ENCODE measurements at places on chromosomes 6 and 20.

GRCh38 chr6:132866762-132867449, 52.5 kb downstream of the RPS12 start:
- no peak for DNase-seq

GRCh38 chr20:44651684-44652423, at the start of gene ADA:
TSS of gene ADA (minus strand) at chr20:44651699. CDS start at chr20:44651607, 92 bp downstream.
- DNase-seq: peak; percentile 21

DNA sequence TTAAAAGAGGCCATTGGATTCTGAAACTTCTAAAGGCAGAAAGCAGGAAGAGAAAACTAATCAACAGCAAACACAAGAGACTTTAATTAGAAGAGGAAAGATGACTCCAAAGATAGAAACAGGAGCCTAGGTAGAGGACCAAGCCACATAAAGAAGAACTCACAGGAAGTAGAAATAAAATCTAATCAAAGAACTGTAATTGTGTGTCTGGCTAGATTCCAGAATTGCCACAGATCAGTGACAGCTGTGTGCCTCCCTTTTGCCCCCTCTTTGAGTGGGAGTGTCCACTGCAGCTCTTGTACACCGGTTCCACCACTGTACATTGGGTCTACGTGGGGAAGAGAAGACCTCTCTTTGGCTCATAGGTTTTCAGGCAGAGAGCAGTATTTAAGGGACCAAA, 22.3 kb upstream of the THEMIS start:
- DNase-seq: no peak

GRCh38 chr6:143222801-143223231, 162.1 kb downstream of the AIG1 start:
- no peak for DNase-seq

DNA sequence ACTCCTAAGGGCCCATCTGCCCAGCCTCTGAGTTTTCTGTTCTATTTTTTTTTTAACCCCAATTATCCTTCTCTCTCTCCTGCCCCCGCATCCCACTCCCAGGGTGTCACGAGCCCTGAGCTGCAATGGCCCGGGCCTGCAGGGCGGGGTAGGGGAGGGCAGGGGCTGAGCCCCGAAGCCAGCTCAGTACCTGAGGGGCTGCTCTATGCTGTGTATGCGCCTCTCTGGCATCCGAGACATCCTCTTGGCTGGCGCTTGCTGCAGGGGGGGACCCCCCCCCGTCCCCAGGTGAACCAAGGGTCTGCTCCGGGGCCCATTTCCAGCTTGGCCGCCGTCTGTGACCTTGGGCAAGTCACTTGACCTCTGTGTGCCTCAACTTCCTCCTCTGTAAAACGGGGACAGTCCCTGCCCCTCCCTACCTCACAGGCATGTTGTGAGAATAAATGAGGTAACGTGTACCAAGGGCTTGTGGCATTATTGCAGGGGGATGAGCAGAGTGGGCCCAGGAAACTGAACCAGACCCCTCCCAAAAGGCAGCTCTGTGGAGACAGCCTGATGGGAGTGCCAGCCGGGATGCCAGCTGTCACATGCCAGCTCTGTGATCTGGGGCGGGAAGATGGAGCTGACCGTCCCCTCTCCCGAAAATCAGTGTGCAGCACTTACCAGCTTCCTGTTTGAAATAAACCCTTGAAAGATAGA, 13.0 kb upstream of the MYL9 start:
- no peak for DNase-seq

GRCh38 chr20:5212907-5213487, 86.2 kb downstream of the CDS2 start:
- DNase-seq: no peak

GRCh38 chr20:6870559-6870958, 103.1 kb downstream of the BMP2 start:
- DNase-seq: no peak

- DNase-seq: no peak
Measured at GRCh38 chr6:14088600-14089192, 28.9 kb upstream of the CD83 start.

DNA sequence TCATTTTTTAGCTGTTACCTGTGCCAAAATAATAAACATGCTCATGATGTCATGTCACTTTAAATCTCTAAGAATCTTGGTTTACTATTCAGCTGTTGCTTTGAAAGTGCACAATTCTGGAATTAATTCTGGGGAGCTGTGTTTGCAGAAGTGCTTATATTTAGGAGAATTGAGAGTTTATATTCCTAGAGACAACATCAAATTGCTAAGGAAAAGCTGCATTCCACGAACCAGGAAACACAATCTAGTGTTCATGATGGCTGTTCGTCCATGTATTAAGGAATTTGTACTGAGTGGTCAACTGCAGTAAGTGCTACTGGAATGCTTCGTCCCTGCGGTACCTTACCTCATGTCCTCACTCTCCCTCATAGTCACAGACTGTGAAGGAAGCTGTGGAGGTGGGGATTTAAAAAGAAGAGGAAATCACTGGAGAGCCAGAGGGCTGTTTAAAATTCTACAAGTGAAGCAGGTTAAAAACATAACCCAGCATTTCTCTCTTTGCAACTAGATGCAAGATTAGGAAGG, 161.0 kb downstream of the TRMT11 start:
- DNase-seq: no peak

DNA sequence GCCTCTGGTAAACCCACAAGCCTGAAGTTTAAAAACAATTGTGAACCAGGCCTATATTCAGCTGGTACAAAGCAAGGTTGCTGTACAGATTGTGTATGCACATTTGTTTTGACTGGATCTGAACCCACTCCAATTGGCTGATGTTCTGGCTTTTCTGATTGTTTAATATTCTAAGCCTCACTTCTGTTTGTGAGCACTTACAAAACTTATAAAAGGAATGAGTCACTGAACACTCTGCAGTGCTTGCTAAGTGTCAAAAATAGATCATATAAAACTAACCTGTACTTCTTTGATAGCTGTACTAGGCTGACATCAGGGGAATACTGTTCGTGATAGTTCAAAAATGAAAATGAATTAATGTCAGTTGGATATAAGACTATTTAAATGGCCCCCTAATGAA, 12.1 kb downstream of the COL21A1 start:
- DNase-seq: no peak

DNA sequence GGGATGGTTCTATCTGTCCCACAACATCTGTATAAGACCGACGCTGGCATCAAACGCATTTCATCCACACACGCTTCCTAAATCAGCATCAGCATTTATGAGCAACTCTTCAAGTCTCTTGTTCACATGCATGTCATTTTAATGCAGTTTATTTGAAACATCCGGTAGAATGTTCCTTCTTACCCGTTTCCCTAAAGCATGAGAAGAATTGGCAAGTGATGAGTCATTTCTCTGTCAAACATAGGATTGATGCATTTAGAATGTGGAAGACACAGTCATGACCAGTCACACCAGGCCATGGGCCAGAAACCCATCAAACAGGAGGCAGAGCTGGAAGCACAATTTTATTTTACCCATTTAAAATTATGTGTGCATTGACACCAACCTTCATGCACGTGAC, 122.8 kb downstream of the UST start:
- DNase-seq: no peak

DNA sequence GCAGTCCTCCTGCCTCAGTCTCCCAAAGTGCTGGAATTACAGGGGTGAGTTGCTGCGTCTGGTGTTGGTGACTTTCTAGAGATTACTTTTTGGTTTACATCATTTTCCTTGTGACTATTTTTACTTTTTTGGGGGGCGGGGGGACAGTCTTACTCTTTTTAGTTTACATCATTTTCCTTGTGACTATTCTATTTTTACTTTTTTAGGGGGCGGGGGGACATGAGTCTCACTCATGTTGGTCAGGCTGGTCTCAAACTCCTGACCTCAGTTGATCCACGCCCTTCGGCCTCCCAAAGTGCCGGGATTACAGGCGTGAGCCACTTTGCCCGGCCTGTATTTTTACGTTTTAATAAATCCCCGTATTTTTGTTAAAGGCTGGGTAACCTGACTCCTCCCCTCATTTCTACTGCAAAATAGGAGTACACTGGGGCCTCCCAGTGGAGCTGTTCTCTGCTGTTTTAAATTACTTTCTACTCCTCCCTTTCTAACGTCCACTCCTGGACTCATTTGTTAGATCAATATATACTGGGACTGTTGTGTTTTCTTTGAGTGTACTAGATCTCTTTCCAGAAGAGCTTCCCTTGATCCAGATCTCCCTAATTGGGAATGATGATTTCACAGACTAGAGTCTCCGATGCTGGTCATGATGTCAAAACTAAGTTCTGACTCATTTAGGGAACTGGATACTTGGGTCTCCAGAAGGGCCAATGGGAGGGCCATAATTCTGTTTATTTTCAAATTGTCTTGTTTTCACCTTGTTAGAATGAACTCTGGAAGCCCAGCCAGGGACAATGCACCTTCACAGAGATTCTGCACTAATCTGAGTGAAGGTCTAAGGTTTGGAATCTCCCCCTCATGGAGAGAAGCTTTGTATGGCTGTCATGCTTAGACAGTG, 9.2 kb downstream of the HSPA1B start:
- DNase-seq: no peak

DNA sequence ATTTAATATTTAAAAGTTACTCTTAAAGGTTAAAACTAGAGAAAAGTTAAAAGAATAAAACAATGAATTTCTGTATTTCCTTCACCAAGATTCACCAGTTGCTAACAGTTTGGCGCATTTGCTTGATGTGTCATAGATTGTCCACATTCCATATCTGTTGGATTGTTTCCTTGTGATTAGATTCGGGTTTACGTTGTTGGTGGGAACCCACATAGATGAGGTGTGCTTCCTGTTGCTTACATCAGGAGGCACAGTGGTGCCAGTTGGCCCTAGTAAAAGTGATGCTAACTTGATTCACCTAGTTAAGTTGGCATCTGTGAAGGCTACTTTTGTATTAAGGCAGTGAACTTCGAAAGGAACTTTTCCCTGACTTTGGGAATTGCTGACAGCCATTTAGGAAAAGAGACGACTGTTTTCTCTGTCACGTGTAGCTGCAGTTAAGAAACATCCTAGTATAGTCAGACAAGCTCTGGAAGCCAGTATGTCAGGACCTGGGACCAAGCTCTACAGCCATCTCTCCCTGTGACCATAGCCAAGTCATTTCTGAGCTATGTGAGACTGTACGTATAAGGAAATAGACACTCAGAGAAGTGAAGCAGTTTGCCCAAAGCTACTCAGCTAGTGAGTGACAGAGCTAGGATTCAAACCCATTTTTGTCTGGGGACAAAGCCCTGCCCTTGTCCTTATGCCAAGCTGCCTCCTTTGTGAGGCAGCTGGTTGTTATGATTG, 49.0 kb downstream of the PPARD start:
- DNase-seq: no peak

DNA sequence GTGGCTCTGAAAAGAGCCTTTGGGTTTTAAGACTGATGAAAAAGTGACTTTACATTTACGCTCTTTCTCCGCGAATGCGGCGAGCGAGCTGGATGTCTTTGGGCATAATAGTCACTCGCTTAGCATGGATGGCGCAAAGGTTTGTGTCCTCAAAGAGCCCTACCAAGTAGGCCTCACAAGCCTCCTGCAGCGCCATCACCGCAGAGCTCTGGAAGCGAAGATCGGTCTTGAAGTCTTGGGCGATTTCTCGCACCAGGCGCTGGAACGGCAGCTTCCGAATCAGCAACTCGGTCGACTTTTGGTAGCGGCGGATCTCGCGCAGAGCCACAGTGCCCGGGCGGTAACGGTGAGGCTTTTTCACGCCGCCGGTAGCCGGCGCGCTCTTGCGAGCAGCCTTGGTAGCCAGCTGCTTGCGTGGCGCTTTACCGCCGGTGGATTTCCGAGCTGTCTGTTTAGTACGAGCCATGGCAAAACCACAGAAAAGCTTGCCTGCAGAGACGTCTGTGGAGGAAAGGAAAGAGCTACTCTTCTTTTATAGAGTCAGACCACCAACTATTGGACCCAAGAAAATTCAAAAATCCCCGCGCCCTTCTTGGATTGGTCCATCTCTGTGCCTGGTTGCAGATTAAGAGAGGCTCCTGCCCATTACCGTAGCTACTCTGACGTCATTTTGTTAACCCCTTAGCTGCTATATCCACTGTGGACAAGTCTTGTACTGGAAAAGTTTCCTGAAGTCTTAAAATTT, 55.5 kb upstream of the HFE start:
- DNase-seq: peak; percentile 71

DNA sequence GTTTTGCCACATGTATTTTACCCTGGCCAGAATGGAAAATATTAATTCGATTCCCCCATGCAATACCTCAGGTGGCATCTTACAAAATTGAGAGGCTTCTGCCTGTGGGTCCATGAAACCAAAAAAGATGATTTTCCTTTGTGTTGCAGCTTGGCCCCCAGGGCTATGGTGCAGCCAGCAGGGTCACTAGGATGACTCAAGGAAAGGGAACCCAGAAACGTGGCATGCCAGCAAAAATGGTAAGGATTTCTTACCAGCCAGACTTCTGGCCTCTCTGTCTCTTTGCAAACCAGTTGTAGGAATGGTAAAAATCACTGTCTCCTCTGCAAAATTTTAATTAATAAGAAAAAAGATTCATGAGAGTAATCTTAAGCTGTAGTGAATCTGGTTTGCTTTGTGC, 11.6 kb upstream of the TAAR9 start:
- no peak for DNase-seq

DNA sequence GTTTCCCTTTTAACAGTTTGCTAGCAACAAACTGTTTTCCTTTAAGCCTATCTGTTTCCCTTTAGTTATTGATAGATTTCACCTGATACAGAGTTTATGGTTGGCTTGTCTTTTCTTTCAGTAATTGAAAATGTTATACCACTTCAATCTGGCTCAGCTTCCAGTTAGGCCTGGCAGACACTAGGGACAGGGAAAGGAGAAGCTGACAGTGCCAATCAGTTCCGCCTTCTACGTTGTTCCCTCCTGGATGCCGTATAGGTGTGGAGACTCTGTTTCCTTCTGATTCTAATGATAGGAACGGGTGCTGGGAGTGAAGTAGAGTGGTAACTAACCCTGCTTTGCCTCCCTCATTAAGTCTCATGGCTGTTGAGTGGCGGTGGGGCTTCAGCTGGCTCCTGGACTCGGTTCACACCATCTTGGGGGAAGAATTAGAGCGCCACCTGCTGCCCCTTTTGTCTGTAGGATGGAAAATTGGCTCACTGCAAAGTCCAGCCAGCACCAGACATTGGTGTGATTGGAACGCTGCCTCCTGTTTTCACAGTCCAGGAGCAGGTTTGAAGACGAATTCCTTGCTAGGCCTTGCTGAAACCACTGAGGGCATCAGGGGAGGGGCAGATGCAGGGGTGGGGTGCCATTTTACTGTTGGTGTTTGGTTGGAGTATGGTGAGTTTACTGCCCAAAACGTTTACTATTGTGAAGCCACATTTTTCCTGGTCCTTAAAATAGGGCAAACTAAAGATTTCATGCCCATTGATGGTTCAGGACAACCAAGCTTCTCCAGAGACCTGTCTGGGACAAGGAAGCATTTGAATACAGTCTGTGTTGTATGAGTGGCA, 1729.5 kb downstream of the GRIK2 start:
- no peak for DNase-seq

GRCh38 chr6:24004062-24004461, 122.0 kb upstream of the NRSN1 start:
- no peak for DNase-seq

DNA sequence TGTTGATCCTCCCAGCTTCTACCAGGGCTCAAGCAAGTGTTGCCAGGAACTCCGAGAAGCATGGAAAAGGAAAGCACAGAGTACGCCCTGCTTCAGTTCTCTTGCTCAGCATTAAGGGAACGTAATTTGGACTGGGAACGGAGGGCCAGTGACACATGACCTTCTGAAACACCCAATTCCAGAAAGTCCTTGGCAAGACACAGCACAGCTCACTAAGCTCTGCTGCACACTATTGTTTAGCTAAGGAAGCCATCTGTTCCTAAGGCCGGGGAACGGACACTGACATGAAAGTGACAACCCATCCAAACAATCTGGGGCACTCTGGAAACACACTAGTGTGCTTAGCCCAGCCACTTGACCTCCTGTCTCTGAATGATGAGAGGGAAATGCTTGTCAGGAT, 56.9 kb upstream of the NXT1 start:
- no peak for DNase-seq

All from naive thymus-derived CD8-positive, alpha-beta T cell (primary cell).